ENCODE measurements at places on chromosomes 16 and 17.
A peak's percentile ranks its signal among the peaks of the same experiment; 100 is the strongest.

DNA sequence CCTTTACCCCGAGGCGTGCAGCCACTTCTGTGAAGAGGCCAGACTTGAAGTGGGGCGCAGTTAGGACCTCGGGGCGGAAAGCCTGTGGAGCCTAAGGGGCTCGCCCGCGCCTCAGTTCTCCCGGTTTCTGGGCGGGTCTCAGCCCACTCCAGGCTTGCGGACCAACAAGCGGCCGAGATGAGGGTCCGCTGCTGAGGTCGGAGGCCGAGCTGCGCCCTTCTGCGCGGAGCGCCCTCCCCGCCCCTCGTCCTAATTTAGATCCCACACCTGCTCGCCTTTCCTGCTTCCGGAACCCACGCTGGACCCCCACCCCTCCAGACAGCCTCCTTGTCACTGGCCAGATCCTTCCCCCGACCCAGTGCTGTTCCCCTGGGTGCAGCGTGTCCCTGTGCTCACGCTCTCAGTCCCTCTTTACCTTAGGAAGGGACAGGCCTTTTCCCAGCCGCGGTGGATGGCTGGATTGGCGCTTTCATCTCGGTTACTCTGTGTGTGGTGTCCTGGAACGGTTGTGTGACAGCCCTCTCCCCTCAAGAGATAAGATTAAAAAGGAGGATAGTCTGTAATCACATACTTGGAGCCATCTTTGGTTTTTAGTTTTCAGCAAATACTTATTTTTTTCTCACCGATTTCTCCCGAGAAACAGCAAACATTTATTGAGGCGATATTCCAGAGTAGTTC is 933 bp upstream of the ATXN7L3 start:
- no peak for DNase-seq

DNA sequence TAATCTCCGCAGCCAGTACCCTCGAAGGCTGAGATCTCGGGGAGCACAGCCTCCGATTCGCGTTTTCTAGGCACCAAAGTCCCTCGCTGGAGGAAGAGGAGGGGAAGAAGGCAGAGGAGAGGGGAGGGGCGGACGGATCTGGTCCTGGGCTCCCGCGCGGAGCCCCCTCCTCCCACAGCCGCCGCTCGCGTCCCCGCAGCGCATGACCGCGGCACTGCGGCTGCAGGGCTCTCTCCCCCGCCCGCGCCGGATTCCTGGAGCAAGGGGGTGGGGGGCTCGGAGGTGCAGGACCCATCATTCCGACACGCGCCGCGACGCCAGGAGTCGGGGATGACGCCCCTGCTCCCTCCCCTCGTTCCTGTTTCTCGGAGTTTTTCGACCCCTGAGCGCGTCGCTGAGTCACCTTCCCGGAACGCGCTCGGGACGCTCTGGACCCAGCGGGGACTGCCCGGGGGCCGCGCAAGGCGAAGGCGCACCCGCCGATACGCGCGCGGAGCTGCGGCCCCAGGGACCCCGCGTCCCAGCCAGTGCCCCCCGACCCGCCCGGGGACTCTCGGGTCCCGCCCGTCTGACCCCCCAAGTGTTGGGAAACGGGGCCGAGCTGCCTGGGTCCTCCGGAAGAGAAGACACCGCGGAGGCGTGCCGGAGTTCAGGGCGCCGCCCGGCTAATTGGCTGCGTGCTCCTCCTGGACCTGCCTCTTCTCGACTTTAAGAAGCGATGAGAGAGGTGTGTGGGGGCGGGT is 1.4 kb upstream of the SPHK1 start:
- no peak for DNase-seq

- DNase-seq: no peak
Observed at GRCh38 chr17:36824678-36825101, 112.6 kb upstream of the LHX1 start.

GRCh38 chr17:27366437-27366836 is 72.5 kb downstream of the WSB1 start:
- DNase-seq: no peak

- no peak for DNase-seq
Observed at GRCh38 chr17:78769196-78769773, 12.8 kb downstream of the CYTH1 start.

- DNase-seq: peak; percentile 74
Observed at GRCh38 chr16:79600638-79601091, at the start of gene MAF. Gene MAF (minus strand): TSS chr16:79600737. CDS start chr16:79599902, 835 bp downstream.

DNA sequence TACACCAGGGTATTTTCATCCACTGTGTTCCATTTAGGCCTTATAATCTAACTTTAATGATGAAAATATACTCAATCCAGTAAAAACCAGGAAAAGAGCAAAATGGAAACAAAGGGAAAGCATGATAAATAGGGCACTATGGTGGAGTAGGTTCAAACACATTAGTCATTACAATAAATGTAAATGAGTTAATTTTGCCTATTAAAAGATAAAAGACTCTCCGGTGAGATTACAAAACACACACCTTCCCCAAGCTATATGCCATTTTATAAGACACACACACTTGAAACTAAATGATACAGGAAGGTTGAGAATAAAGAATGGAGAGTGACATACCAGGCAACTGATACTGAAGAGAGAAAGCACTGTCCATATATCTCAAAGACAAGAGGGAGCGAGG is 10.0 kb downstream of the PPL start:
- DNase-seq: no peak

GRCh38 chr17:37489197-37490001 is at the start of gene DUSP14:
Gene DUSP14 (plus strand): TSS chr17:37489891. CDS start chr17:37512273, 22,382 bp downstream.
- peak; percentile 56 for DNase-seq

DNA sequence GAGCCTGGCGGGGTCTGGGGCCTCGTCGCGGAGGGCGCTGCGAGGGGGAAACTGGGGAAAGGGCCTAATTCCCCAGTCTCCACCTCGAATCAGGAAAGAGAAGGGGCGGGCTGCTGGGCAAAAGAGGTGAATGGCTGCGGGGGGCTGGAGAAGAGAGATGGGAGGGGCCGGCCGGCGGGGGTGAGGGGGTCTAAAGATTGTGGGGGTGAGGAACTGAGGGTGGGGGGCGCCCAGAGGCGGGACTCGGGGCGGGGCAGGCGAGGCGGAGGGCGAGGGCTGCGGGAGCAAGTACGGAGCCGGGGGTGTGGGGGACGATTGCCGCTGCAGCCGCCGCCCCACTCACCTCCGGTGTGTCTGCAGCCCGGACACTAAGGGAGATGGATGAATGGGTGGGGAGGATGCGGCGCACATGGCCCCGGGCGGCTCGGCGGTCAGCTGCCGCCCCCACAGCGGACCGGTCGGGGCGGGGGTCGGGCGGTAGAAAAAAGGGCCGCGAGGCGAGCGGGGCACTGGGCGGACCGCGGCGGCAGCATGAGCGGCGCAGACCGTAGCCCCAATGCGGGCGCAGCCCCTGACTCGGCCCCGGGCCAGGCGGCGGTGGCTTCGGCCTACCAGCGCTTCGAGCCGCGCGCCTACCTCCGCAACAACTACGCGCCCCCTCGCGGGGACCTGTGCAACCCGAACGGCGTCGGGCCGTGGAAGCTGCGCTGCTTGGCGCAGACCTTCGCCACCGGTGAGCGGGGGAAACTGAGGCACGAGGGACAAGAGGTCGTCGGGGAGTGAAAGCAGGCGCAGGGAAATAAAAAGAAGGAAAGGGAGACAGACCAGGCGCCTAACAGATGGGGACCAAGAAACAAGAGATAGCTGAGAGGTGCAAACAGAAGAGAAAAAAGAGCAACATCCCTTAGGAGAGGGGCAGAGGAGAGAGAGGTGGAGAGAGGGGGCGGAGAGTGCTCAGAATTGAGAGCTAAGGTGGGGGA is at the start of gene PNMT:
PNMT (plus strand) TSS at position 509 of the 980 bp plus-strand sequence; CDS start at position 532, 23 bp downstream.
- DNase-seq: peak; percentile 70

- no peak for DNase-seq
Observed at GRCh38 chr17:77511514-77512061, 370.8 kb downstream of the SEC14L1 start.

GRCh38 chr17:32659419-32659842 is 172.6 kb downstream of the CDK5R1 start:
- peak; percentile 54 for DNase-seq

DNA sequence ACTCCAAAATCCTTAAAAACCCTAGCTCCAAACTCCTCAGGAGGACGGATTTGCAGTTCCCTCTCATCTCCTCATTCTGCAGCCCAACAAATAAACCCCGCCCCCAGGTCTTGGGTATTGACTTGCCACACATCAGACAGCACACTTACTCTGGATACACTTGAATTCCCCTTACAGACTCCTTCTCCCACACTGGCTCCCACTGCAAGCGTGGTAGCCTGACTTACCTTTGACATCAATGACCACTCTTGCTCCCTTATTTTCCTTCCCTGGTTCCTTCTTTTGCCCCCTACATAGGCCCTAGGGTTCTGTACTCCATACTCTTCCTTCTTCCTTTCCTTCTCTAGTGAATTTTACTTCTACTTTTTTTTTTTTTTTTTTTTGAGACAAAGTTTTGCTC is 7.5 kb downstream of the RFFL start:
- DNase-seq: no peak

GRCh38 chr17:60091908-60092331 is 13.2 kb upstream of the HEATR6 start:
- no peak for DNase-seq

- no peak for DNase-seq
Observed at GRCh38 chr17:81870981-81871386, at the start of gene ARHGDIA. Gene ARHGDIA (minus strand): TSS chr17:81871337. CDS start chr17:81869930, 1,407 bp downstream.

DNA sequence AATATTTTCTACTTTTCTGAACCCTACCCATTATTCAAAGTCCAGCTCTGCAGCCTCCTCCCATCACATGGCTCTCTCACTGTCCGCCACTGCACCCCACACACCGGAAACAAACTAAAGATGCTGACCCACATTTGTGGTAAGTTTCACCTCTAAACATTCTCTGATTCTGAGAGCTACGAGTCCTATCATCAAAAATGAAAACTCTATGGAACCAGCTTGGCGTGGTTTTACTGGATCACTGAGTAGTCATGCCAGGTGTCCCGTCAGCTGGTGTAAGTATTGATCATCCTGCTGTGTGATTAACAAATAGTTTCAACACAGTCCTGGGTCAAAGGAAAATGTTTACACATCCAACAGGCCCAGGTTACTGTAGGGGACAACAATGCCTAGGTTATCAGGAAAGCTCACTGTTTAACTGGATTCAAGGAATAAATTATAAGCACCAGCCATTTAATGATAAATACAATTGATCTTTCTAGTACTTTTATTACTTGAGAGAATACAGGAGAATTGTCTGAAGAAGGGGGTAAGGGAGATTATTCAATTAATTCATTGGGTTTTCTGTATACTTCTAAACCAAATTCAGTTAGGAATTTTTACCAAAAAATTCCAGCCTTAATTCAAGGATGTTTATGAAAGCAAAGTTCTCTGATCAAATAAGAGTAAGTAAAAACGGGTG is 33.9 kb downstream of the CYTH1 start:
- peak; percentile 61 for DNase-seq

GRCh38 chr16:22353933-22354541 is 20.4 kb downstream of the CDR2 start:
- DNase-seq: no peak

DNA sequence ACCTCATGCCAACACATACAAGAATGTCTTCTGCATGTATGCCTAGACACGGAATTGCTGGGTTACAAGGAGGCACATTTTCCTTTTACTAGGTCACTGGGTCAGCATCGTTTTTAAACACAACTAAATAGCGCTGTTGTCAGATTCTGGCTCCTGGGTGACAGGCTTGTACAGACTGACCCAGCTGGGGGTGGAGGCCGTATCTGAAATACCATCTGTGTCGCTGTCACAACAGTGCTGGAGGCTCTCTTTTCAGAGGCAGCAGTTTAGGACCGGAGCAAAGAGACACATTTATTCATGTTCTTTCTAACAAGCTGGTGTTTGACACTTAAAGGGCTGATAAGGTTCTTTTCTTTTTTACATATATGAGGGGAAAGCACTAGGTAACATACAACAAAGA is 403.0 kb upstream of the ASIC2 start:
- no peak for DNase-seq

DNA sequence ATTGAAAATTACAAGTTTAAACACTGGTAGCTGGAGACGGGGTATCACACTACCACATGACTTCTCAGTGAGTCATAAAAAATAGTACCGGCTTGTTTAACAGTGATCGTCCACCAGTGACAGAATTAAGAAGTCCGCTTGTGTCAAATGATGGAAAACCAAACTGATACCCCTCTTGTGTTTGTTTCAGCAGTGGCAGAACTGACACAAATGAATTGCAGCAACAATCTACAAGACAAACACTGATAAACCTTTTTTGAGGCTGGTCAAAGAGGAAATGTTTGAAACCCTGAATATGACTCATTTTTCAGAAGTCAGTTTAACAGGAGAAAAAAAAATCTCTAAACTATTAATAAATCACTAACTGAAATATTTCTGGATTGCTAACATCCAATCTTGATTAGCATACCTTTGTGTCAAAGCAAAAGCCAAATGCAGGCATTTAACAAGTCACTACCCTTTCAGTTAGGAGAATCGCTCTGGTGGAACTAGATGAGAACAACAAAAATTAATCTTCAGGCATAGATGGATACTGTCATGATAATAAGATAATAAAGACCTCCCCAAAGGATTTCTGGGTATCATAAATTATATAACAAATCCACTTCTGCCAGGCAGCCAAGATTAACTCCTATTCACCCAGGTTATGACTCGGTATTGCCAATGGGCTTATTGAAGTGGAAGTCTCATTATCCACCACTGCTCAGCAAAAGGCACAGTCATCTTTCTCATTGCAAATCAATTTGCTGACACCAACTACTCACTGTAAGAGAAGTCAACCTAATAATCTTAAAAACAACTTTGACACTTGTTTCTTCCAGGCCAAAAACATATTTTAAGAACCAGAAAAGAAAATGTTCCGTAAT is 20.8 kb downstream of the DCUN1D3 start:
- no peak for DNase-seq

GRCh38 chr17:82092995-82093751 is 4.9 kb downstream of the FASN start:
- no peak for DNase-seq

GRCh38 chr16:79297296-79297695 is 303.2 kb downstream of the MAF start:
- no peak for DNase-seq

DNA sequence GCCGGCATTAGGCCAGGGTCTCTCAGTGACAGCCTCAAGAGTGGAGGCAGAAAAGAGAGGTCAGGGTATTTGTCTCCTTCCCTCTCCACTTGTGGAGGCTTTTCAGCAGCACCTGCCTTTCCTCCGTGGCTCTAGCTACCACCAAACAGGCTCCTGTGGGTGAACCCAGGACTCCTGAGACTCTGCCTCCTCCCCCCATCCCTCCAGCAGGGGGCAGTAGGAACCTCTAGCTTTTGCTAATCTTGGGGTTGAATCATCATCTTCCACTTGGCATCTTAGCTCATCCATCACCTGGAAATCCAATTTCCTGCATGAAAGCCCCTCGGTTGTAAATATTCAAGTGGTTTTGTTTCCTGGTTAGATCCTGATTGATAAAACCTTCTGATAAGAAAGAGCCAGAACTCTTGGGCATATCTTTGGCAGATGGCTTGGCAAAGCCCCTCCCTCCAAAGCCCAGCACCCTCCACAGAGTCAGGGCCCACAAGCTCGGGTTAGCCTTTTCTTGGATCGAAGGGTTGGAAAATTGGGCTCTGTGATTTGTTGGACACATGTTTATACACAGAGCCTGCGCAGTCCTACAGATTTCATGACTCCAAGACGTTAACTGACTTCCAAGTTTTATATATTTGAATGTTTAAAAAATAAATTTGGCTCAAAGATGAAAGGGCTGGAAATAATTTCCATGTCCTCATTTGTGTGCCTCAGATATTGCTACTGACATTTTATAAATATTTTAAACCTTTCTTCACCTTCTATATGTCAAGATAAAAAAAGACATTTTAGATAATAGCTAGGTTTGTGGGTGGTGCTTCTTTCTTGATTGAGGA is 322.1 kb downstream of the MAP2K4 start:
- DNase-seq: peak; percentile 1

- DNase-seq: no peak
Observed at GRCh38 chr17:32871746-32872145, 5.2 kb downstream of the MYO1D start.
